Neuronal stem cell (in vitro differentiated cells): ENCODE measurements at places on chromosomes 6 and 20.
A peak's percentile ranks its signal among the peaks of the same experiment; 100 is the strongest.

DNA sequence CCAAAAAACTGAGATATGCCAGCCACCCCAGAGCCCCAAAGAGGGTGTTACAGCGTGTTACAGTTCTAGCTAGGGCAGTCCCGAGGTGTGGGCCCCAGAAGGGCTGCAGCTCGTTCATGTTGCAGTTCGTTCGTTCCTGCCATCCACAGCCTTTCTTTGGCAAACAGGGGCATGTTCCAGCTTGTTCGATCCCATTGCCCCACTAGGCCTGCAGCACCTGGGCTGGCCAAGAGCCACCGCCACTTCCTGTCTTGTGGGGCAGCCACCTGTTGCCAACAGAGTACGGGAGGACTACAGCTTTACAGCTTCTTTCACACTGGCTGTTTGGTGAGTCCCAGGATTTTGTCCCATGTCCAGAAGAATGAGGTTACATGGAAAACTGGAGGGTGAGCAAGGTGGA lies 198.1 kb downstream of the MMUT start:
- no peak overlapping the region for H3K4me3 ChIP-seq
- H3K4me1 ChIP-seq, result no peaks in the 10 kb centered on the region
- no peak for DNase-seq

- no peak overlapping the region for H3K4me3 ChIP-seq
- DNase-seq, result no peak
- H3K27ac ChIP-seq, result no peak overlapping the region
- H3K27me3 ChIP-seq, result no peaks in the 10 kb centered on the region
- H3K4me1 ChIP-seq, result peaks cover 9% of the 10 kb centered on the region
Observed at GRCh38 chr6:3402310-3403237, 54.3 kb downstream of the SLC22A23 start.

- no peak for DNase-seq
- peaks cover 11% of the 10 kb centered on the region for H3K4me1 ChIP-seq
- H3K27me3 ChIP-seq, result no peaks in the 10 kb centered on the region
Observed at GRCh38 chr6:44064089-44064947, 62.9 kb downstream of the MRPL14 start.

DNA sequence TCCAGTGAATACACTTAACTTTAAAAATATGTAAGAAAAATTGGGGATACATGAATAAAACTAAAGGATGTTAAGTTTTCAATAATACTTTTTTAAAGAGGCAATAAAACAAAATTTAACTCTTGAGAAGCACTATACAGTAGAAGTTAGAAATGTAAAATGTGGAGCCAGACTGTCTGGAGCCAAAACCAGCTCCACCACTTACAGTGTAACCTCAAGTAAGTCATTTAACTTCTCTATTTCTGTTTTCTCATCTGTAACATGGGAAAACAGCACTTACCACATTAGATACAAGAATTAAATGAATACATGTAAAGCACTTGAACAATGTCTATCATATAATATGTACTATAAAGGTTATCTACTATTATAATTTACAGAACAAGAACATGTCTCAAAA lies 6.7 kb downstream of the ATG5 start:
- no peaks in the 10 kb centered on the region for H3K27me3 ChIP-seq
- DNase-seq, result no peak
- H3K4me1 ChIP-seq, result no peaks in the 10 kb centered on the region
- no peak overlapping the region for H3K27ac ChIP-seq

DNA sequence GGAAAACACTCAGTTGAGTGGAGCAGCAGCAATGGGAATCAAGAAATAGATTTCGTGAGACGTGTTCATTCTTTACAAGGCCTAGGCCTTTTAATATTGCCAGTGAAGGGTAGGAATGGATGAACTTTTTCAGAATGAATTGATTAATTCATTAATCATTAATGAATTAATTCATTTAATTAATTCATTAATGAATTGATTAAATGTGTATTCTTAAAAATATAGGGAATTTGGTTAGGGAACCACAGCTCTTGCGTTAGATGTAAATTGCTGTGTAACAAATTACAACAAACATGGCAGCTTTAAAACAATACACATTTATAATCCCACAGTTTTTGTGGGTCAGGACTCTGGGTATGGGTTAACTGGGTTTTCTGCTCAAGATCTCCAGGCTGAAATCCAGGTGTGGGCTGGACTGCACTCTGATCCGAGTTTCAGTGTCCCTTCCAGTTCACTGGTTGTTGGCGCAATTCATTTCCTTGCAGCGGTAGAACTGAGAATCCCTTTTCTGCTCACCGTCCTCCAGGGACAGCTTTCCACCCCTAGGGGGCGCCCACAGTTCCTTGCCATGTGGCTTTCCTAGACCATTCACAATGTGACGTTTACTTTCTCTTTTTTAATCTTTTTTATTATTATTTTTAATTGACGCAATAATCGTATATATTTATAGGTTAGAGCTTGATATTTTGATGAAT lies 32.8 kb upstream of the BCAS1 start:
- DNase-seq, result peak; percentile 47
- no peaks in the 10 kb centered on the region for H3K27me3 ChIP-seq
- no peaks in the 10 kb centered on the region for H3K36me3 ChIP-seq
- no peaks in the 10 kb centered on the region for H3K4me1 ChIP-seq
